ENCODE measurements at places on chromosomes 7 and 10.

- DNase-seq: no peak
These were observed 126.3 kb downstream of the CACNA2D1 start for GRCh38 chr7:82317257-82317721.

DNA sequence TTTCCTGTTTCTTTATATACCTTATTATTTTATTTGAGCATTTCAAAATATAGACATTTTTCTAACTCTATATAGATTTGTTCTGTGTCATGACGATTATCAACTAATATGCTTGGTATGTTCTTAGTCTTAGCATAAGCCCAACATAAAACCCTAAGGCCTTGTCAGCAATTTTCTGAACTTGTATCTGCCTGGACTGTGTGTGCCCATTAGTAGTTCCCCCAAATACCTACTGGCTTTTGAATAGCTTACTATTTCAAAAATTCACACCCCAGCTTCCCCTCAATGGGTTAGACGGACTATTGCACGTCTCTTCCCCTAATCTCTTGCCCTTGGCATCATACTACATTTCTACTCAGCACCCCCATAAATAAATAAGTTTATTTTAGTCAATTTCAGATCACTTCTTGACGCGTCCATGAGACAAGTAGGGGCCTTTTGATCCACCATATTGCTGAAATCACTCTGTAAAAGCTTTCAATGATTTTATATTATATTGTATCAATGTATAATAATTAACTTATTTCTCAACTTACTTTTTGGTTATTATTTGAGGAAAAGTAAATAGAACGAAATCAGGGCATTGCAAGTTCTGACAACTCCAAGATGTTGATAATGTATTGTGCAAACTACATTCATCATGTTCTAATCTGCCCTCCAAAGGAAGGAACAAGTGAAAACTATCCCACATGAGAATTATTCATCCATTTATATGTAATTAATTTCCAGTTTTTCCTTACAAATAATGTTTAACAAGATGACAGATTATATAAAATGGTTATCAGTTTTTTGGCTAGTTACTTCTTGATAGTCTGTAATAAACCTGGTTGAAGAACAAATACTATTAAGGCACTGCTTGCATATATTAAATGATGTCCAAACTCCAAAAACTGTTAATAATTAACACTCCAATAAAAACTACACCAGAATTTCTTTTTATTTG is 1.1 kb upstream of the AKR1C3 start:
- no peak for DNase-seq

GRCh38 chr10:76119515-76119914 is 688.1 kb downstream of the LRMDA start:
- DNase-seq: no peak

GRCh38 chr7:127666602-127667001 is 14.6 kb downstream of the SND1 start:
- no peak for DNase-seq

GRCh38 chr10:133418289-133418993 is 6.0 kb downstream of the SPRN start:
- no peak for DNase-seq

GRCh38 chr7:106138776-106139175 is 26.7 kb upstream of the SYPL1 start:
- DNase-seq: no peak
